ENCODE measurements at places on chromosomes 1 and 21.

GRCh38 chr1:56774067-56774609 lies 45.1 kb downstream of the FYB2 start:
- H3K27ac ChIP-seq = no peak overlapping the region
- DNase-seq = no peak
- no peaks in the 10 kb centered on the region for H3K27me3 ChIP-seq
- no peak overlapping the region for H3K4me3 ChIP-seq

DNA sequence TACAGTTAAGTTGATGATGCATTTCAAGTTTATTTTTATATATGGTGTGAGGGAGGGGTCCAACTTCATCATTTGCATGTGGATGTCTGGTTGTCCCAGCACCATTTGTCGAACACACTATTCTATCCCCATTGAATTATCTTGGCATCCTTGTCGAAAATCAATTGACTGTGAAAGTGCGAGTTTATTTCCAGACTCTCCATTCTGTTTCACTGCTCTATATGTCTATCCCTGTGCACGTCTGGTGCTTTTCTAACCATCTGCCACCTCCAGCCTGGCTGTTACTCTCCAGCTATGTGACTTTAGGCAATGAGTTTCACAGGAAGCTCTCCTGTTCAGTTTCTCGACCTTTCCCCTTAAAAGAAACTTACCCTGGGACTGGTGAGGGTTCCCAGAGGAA lies 137.1 kb upstream of the KLHDC7A start:
- no peaks in the 10 kb centered on the region for H3K4me1 ChIP-seq
- H3K27ac ChIP-seq = no peak overlapping the region
- no peak overlapping the region for H3K4me3 ChIP-seq
- no peak for DNase-seq
- H3K27me3 ChIP-seq = peaks cover 16% of the 10 kb centered on the region

GRCh38 chr1:153583976-153584375 lies 18.3 kb upstream of the S100A2 start:
- no peaks in the 10 kb centered on the region for H3K36me3 ChIP-seq
- no peak overlapping the region for H3K27ac ChIP-seq
- no peaks in the 10 kb centered on the region for H3K27me3 ChIP-seq

GRCh38 chr1:77188770-77189169 lies 30.5 kb downstream of the PIGK start:
- no peaks in the 10 kb centered on the region for H3K27me3 ChIP-seq
- H3K4me1 ChIP-seq = no peaks in the 10 kb centered on the region
- H3K27ac ChIP-seq = no peak overlapping the region
- no peaks in the 10 kb centered on the region for H3K36me3 ChIP-seq
- H3K4me3 ChIP-seq = no peak overlapping the region

DNA sequence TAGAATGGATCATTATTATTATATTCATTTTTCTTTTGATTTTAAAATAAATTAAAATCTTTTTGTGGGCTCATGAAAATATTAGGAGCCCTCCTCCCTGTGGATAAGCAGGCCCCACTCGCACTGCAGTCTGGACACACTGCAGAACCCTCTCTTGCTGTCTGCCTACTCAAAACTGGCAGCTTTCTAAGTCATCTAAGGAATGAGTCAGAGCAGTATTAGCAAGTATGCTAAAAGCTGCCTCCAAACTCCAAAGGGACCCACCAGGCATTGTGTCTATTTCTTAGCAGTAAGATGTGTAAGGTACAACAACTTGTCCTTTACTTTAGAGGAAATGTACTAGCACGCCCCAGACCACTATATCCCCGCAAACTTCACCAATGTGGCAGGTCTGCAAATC lies 108.8 kb downstream of the SYF2 start:
- H3K27ac ChIP-seq = no peak overlapping the region
- no peak overlapping the region for H3K4me3 ChIP-seq
- DNase-seq = no peak
- no peaks in the 10 kb centered on the region for H3K36me3 ChIP-seq
- H3K4me1 ChIP-seq = no peaks in the 10 kb centered on the region
- no peaks in the 10 kb centered on the region for H3K27me3 ChIP-seq

DNA sequence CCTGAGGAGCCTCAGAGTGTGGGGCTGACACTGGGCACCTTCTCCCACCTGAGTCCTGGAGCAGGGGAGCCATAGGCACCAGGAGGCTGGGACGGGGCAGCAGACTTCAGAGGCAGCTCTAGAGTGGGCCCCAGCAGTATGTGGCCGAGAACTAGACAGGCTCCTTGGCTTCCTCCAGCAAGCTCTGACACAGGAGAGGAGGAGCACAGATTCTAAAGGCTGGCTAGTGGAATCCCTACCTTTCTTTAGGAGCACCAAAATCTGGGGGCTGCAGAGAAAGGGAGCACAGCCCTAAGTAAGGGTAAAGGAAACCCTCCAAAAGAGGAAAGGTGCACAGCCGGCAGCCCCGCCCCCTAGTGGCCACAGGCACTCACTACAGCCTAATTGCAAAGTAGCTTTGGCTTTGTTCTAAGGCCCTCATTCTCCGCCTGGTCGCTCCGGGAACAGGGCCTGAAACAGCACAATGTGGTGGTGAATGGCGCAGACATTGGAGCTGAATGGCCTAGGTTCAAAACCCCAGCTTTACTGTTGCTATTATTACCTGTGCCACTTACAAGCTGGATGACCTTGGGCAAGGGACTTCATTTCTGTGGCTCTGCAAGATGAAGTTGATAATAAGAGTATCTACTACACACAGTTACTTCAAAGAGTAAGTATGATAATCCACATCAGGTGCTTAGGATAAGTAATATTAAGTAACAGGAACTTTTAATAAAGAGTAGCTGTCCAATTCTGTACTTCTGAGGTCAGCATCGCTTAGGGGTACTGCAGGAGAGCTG lies 8.8 kb upstream of the GUCA2A start:
- peak overlapping the region; percentile 86 for H3K27ac ChIP-seq
- H3K36me3 ChIP-seq = no peaks in the 10 kb centered on the region
- DNase-seq = peak; percentile 74
- H3K27me3 ChIP-seq = no peaks in the 10 kb centered on the region
- peaks cover 17% of the 10 kb centered on the region for H3K4me1 ChIP-seq

- no peak for DNase-seq
- no peak overlapping the region for H3K4me3 ChIP-seq
- no peaks in the 10 kb centered on the region for H3K27me3 ChIP-seq
- H3K36me3 ChIP-seq = no peaks in the 10 kb centered on the region
- no peaks in the 10 kb centered on the region for H3K4me1 ChIP-seq
These were observed 107.1 kb downstream of the TLR5 start for GRCh38 chr1:223035724-223036478.

DNA sequence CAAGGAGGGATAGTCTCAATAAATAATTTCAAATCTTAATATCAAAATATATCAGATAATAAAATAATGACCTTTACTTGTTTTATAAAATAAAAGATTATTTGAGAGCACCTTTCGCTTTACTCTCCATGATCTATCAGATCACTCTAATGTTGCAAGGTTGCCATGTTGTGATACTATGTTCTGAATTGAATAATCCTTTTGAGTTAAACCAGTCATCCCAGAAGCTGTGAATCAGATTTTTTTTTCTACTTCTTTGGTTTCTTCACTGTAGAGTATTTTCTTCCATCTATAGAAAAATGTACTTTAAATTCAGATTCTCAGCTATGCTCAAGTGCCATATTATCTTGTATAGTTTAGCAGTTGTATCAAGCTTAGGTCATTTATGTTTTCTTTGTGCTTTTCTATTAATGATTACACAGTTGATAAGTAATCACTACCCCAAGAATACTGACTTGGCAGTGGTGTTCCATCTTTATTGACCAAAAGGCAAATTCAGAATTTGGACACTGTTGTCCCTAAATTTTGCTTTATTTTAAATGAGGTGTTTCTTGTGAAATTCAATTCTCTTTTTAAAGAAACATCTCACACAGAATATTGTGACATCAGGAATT lies 32.9 kb downstream of the BRDT start:
- H3K27ac ChIP-seq = no peak overlapping the region
- DNase-seq = no peak
- H3K4me1 ChIP-seq = no peaks in the 10 kb centered on the region
- H3K27me3 ChIP-seq = no peaks in the 10 kb centered on the region

DNA sequence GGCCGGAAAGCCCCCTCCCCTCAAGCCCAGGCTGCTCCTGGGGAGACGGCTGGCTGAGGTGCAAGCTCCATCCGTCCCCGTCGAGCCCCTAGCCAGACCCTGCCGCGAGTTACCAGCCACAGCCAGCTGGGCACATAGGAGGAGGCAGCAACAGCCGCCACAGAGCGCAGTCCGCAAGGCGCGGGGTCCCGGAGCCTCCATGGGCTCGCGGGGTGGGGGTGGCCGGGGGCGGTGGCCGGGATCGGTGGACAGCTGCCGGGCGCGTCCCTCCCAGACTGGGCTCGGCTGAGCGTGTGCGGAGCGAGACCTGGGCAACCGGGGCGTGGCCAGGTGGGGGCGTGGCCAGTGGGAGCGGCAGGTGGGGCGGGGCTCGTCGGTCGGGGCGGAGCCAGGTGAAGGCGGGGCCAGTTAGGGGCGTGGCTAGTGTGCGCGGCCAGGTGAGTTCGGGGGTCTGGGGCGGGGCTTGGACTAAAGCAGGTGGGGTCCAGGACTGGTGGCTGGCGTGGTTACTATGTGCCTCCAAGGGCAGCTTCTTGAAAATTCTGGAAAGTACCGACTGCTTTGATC lies at the start of gene CD164L2:
Gene CD164L2 (minus strand): TSS at position 295 of the 567 bp plus-strand sequence. CDS start 94 bp downstream, at position 201.
- H3K27ac ChIP-seq = peak within 1 kb of the TSS; percentile 39
- H3K27me3 ChIP-seq = no peaks in the 10 kb centered on the region
- H3K4me1 ChIP-seq = peaks cover 9% of the 10 kb centered on the region
- H3K4me3 ChIP-seq = peak within 1 kb of the TSS; percentile 56

DNA sequence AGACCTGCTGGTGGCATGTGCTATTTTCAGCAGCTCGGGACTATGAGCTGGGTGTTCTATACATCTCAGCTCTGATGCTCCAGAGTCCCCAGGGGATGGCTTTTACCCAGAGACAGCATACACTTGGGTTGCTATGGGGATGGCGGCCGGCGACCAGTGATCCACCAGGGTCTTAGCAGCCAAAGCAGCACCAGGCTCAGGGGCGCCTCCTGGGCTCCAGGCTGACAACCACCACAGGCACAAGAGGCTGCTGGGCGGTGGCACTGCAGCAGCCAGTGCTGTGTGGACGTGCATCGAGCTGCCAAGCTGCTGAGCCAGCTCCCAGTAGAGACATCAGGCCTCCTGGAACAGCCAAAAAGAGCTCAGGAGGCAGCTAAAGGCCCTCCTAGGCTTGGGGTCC lies 37.6 kb upstream of the CLSTN1 start:
- H3K4me1 ChIP-seq = peaks cover 11% of the 10 kb centered on the region
- no peaks in the 10 kb centered on the region for H3K27me3 ChIP-seq
- no peaks in the 10 kb centered on the region for H3K36me3 ChIP-seq
- H3K27ac ChIP-seq = no peak overlapping the region

DNA sequence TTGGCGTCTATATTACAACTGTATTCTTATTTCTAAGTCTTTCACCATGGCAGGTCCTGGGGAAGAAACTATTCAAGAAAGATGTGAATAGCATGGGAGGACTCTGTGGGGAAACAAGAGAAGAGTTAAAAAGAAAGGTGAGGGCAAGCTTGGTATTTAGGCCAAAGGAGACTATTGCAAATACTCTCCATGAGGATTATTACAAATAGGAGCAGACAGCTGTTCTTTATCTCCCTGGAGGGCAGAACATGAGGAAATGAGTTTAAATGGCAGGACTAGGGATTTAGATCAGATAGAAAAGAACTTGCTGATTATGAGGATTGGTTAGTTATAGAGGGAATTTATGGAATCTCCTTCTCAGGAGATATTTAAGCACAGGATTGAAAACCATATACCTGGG lies 186.8 kb downstream of the CDC7 start:
- H3K4me1 ChIP-seq = no peaks in the 10 kb centered on the region
- no peak overlapping the region for H3K4me3 ChIP-seq
- H3K27ac ChIP-seq = peak overlapping the region; percentile 2
- H3K27me3 ChIP-seq = no peaks in the 10 kb centered on the region

DNA sequence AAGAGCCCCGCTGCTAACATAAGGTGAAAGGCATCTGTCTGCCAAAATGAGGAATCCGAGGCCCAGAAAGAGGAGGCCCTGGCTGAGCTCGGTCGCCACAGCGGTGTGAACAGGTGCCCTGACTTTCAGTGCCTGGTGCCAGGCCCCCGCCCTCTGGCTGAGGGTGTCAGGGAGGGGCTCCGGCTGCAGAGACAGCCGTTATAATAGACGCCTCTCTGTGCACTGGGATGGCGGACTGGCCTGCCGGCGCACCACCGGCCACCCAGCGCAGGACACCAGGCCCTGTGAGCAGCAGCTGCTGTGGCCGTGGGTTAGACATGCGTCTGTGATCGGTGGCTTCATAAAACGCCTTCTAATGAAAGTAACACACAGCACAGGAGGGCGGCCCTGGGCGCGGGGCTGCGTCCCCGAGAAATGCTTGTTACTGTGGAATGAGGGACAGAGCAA lies 51.4 kb upstream of the ACTRT2 start:
- H3K27me3 ChIP-seq = no peaks in the 10 kb centered on the region
- H3K27ac ChIP-seq = no peak overlapping the region
- peak; percentile 34 for DNase-seq
- H3K36me3 ChIP-seq = no peaks in the 10 kb centered on the region
- H3K4me3 ChIP-seq = no peak overlapping the region

- no peaks in the 10 kb centered on the region for H3K27me3 ChIP-seq
- no peaks in the 10 kb centered on the region for H3K36me3 ChIP-seq
- no peak for DNase-seq
- no peak overlapping the region for H3K4me3 ChIP-seq
These were observed 27.2 kb upstream of the TSPEAR start for GRCh38 chr21:44738621-44739020.

DNA sequence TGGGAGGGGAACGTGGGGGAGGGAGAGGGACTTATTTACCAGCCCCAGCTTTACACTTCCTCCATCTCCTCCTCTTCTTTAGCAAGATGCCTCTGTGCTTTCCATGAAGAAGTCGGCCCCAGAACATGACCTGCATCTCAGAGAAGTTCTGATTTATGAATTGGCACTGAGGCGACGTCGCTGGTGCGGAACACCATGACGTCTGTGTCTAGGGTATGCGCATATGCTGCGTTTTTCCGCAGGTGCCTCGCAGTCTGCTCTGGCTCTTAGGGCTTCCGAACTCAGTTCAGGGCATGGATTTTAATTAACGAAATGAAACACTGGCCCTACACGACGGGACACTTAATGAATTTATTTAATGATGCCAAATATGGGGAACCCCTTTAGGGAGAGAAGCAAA lies 510.3 kb downstream of the SMYD3 start:
- no peaks in the 10 kb centered on the region for H3K36me3 ChIP-seq
- H3K4me3 ChIP-seq = no peak overlapping the region
- H3K4me1 ChIP-seq = no peaks in the 10 kb centered on the region
- no peaks in the 10 kb centered on the region for H3K27me3 ChIP-seq
- DNase-seq = no peak

GRCh38 chr21:26845066-26845758 lies at the start of gene ADAMTS1:
ADAMTS1 (minus strand) TSS chr21:26845409; CDS start chr21:26844954, 455 bp downstream.
- H3K4me1 ChIP-seq = no peaks in the 10 kb centered on the region
- peak; percentile 87 for DNase-seq
- peak within 1 kb of the TSS; percentile 83 for H3K4me3 ChIP-seq
- no peaks in the 10 kb centered on the region for H3K36me3 ChIP-seq
